ENCODE measurements at places on chromosomes 3 and 15. TPM values are rescaled to one million over a fixed set of nuclear protein-coding genes. Genes with fewer than 3 reads are reported as not detected.

- DNase-seq = peak; percentile 22
These were observed 80.8 kb downstream of the GHSR start for GRCh38 chr3:172367205-172368105.

GRCh38 chr3:1442271-1442670 is 349.4 kb downstream of the CNTN6 start:
- DNase-seq = no peak

- DNase-seq = no peak
These were observed 35.2 kb upstream of the GLCE start for GRCh38 chr15:69125236-69125635.

GRCh38 chr15:78024883-78025282 is 52.6 kb downstream of the TBC1D2B start:
- no peak for DNase-seq

DNA sequence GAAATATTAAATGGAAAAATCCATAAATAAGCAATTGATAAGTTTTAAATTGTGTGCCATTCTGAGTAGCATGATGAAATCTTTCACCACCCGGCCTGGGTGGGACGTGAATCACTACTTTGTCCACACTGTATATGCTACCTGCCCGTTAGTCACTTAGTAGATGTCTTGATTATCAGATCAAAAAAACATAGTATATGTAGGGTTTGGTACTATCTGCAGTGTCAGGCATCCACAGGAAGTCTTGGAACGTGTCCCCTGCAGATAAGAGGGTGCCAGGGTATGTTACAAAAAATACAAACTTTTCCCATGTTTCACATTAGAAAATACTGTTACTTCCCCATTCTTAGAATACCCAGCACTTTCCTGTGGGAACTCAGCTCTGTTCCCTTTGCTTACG is 35.2 kb downstream of the FAM81A start:
- no peak for DNase-seq

- peak; percentile 29 for DNase-seq
These were observed 197.1 kb upstream of the KBTBD8 start for GRCh38 chr3:66800941-66801545.

GRCh38 chr15:60507596-60508424 is 28.9 kb upstream of the ICE2 start:
- DNase-seq = peak; percentile 70

GRCh38 chr3:125236331-125236903 is 23.9 kb upstream of the SLC12A8 start:
- no peak for DNase-seq

DNA sequence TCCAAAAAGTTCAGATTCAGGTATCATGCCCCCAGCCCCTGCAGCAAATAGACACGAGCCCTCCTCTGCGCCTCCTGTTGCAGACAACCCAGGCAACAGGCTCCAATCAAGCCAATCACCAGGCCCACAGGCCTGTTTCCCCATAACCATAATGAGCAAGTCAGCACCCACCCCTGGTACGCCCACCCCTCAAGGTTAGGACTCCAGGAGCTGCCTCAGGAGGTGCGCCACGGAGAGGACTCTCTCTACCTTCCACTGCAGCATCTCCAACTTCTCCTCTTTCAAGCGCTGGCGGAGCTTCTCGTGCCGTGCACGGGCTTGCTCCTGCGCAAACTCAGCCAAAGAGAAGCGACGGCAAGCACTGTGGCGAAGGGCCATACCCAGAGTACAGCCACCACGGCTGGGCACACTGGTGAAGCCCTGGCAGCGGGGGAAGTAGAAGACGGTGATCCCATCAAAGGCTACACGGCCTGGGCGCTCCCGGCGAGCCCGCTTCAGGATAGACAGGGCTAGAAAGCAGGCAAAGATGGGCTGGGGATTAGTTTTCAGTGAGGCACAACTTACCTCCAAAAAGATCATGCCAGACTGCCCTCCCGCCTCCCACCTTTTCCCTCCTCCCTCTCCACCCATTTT is 8.5 kb downstream of the CSRNP1 start:
- no peak for DNase-seq

- no peak for DNase-seq
These were observed 10.5 kb upstream of the ADPGK start for GRCh38 chr15:72793766-72794660.

- DNase-seq = peak; percentile 9
These were observed 8.7 kb downstream of the ZDHHC19 start for GRCh38 chr3:196202516-196202970.

- DNase-seq = no peak
These were observed 318.4 kb downstream of the LPP start for GRCh38 chr3:188472336-188472735.

GRCh38 chr3:147406028-147406931 is at the start of gene ZIC4:
Gene ZIC4, minus strand, starts transcription at chr3:147406543. Its CDS starts 3,746 bp downstream, at chr3:147402797.
- DNase-seq = no peak

GRCh38 chr3:23760871-23761373 is 44.8 kb upstream of the UBE2E1 start:
- no peak for DNase-seq

- DNase-seq = no peak
These were observed 86.7 kb upstream of the ANKRD34C start for GRCh38 chr15:79195802-79196201.

- no peak for DNase-seq
These were observed 57.3 kb upstream of the MYRIP start for GRCh38 chr3:39752019-39752637.

DNA sequence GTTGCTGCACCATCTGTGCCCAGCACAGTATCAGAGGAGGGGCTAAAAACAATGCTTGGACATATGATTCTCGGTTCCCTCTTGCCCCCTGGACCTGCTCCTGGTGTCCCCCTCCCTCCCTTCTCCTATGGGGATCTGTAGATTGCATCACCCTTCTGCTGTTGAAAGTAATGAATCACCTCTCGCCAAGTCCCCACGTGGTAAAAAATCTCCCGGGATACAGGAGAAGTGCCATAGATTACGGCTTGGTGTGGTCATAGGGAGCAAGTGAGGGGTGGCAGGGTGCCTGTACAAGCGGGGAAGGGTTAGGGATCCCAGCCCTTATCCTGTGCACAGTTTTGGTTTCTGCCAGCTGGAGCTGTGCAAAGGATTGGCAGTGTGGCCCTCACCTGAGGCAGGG is 37.7 kb downstream of the AMOTL2 start:
- DNase-seq = peak; percentile 70

DNA sequence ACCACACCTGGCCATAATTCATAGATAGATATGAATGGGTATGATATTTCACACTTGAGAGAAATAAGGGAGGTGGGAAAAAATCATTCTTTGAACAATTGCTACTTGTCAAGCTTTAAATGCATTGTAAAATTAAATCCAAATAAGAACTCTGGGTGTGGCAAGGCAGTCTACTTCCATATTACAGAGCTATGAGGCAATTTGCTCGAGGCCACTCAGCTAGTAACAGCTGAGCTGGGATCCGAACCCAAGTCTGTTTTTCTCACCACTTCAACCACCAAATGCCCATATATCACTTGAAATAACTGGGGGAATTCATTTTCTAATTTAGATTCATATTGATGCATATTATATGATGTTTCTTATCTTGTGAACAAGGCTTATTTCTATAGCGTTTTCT is 482.2 kb upstream of the ADAMTS9 start:
- no peak for DNase-seq

- DNase-seq = peak; percentile 31
These were observed 45.8 kb upstream of the FSIP1 start for GRCh38 chr15:39828374-39828931.

GRCh38 chr3:55959471-55960080 is 472.5 kb upstream of the WNT5A start:
- DNase-seq = no peak

GRCh38 chr3:32401126-32401525 is 9.5 kb downstream of the CMTM7 start:
- no peak for DNase-seq

CLDN18 gene
- not detected for total RNA-seq

GOLGA8J gene
- not detected for total RNA-seq

PLA1A gene
- total RNA-seq = not detected

TLR9 gene
- total RNA-seq = not detected

CA12 gene
- 7.5 TPM for total RNA-seq

TOMM70 gene
- 45.3 TPM for total RNA-seq

FES gene
- total RNA-seq = 1.1 TPM

ISLR2 gene
- not detected for total RNA-seq
